ENCODE measurements at places on chromosomes 3 and 15.
A peak's percentile ranks its signal among the peaks of the same experiment; 100 is the strongest.

DNA sequence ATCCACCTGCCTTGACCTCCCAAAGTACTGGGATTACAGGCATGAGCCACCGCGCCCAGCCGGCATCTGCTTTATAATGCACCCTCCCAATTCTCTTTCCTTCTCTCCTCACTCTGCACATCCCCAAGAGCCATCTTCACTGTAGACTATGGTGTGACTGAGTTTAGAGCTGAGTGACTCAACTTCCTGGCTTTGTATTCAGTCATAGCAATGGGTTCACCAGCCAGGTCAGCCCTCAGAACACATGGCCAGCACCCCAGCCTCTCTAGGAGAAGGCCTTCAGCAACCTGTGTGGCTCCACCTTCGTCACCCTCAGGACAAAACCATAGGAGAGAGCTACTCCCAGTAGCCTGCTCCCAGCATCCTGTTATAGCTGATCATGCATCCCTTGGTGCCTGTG lies 33.0 kb downstream of the ARID3B start:
- no peak for DNase-seq

DNA sequence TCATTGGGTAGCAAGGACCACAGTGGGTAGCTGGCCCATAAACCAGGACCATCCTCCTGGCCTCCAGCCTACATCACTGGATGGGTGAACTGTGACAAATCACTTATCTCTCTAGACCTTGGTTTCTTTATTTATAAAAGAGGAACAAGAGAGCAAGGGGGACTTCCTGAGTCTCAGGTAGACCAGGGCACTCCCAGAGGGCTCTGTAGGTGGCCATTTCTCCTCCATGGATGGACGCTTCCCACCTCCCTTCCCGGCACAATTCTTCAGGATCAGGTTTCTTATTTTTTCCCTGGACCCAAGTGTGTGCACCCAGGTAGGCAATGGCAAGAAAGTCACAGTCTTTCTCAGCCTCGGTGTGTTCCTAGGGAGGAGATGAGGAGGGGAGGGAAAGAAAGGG lies 41.4 kb upstream of the SPATA12 start:
- no peak for DNase-seq

- DNase-seq = peak; percentile 23
Observed at GRCh38 chr3:37279236-37279635, 104.9 kb upstream of the LRRFIP2 start.

DNA sequence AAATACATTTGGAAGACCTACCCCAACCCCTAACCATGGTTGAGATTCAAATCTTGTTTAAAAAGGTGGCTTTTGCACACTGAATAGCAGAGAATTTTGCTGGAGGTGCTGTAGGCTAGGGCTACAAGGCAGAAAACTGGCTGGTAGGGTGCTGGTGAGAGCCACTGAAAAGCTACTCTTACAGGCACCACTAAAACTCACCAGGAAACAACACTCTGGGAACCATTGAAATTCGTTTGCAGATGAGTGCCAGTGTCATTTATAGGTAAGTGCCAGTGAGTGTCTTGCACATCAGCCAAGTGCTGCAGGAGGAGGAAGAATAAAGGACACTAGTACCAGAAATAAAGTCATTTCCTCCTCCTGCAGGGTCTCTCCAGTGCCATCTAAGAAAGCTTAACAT lies 610.2 kb downstream of the ZNF385D start:
- no peak for DNase-seq

DNA sequence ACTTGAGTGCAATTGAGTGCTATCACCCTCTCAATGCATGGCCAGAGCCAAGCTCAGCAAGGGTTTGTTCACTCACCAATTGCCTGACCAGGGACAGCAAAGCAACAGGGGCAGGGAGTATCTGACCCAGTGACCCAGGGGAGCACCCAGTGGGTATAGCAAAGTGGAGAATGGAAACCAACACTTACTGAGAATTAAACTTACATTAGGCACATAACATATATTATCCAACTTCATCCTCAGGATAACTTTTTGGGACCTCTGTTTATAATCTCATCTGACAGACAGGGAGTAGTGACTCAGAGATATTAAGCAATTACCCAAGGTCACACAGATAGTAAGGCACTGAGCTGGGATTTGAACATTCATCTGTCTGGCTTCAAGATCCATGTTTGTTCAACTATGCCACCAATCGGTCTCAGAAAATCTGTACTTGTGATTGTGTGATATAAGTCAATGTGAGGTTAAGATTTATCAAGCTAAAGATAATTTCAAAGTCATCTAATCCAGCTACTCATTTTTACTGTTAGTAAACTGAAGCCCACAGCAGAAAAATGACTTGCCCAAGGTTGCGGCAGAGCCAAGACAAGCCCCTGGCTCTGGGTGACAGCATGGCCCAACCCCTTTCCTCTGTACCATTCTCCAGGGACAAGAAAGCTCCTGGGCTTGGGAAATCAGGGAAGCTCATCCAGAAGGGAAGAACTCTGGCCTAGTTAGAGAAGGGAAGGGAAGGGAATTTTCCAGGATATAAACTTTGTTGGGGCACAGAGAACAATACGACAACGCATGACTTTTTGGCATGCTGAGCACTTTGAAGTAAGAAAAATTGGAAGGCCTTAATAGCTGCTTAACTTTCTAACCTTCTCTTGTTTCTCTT lies 138.0 kb upstream of the SMAD3 start:
- no peak for DNase-seq

GRCh38 chr3:39473452-39474125 lies 6.1 kb downstream of the MOBP start:
- peak; percentile 16 for DNase-seq

DNA sequence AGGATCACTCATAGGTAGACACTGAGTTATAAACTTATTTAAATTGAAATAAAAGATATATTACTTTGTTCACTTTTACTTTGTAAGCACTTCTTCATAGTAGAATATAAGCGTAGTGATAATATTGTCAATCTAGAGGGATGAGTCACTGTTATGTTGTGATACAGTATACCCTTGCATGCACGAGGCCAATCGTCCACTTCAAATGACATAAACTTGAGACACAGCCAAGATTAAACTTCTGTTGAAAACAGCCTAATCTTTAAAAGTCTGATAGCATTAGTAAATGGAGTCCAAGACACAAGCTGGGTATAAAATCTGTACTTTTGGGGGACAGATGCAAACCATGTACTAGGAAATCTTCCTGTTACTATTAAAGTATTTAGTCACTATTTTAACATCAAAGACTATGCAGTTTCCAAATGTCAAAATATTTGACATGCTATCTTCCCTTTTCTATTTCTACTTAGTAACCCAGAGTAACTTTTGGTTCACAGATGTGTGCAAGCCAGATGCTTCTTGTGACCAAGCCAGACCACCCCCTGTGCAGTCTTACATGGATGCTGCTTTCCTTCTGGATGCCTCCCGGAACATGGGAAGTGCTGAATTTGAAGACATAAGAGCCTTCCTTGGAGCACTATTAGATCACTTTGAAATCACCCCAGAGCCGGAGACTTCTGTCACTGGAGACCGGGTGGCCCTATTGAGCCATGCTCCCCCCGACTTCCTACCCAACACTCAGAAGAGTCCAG lies 85.3 kb downstream of the PIK3R4 start:
- no peak for DNase-seq

GRCh38 chr15:47661661-47662180 lies 55.6 kb upstream of the SEMA6D start:
- DNase-seq = no peak

- DNase-seq = no peak
Observed at GRCh38 chr3:156323466-156323865, 203.1 kb downstream of the KCNAB1 start.

DNA sequence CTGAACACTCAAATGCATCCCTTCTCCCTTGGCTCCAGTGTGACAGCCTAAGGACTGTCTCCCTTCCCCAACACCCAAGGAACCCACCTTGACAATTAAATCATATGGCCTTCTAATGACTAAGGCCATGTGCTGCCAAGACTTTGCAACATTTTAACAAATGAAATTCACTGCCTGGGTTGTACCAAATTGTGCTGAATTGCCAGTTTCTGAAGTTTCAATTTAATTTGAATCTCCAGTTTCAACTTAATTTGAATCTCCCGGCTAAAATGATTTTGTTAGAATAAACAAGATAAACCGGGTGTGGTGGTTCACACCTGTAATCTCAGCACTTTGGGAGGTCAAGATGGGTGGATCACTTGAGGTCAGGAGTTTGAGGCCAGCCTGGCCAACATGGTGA lies 72.4 kb upstream of the RAP2B start:
- DNase-seq = no peak
